Left renal pelvis (tissue), 4 donors: ENCODE measurements at places on chromosomes 6 and 20. TPM values are rescaled to one million over a fixed set of nuclear protein-coding genes. Genes with fewer than 3 reads are reported as not detected.

- no peak for DNase-seq
Measured at GRCh38 chr6:139531148-139532115, 157.0 kb upstream of the CITED2 start.

The CLPSL2 gene
- polyA plus RNA-seq: not detected

DNA sequence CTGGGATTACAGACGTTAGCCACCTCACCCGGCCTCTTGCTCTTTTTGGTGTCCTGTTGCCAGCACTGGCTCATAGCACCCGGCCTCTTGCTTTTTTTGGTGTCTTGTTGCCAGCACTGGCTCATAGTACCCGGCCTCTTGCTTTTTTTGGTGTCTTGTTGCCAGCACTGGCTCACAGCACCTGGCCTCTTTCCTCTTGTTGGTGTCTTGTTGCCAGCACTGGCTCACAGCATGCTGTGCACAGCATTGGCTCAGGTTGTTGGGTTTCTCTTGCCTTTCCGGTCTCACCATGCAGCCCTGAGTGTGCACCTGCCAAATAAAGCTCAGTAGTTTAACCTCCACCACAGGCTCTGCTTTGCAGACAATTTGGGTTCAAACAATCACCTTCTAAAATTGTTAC lies 208.2 kb downstream of the THBS2 start:
- DNase-seq: no peak

DNA sequence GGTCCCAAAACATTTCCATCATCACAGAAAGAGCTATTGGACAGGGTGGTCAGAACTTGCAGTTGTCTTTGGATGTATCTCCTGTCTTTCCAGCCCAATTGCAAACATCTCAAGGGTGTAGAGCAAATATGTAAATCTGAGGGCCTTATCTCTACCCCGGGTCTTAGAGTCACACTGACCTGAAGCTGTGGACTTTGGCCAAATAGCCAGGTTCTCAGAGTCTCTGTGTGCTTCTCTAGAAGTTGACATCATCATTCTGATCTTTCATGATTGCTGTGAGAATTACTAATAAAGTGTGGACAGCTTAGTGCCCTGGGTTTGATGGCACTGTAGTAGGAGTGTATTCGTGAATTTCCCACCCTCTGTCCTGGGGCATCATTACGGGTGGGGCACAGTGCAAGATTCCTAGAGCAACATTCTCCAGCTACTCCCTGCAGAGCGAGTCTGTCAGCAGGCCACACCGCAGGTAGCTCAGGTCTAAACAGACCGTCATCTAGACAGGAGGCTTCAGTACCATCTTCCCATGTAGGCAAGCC lies 71.1 kb downstream of the SLC24A3 start:
- no peak for DNase-seq

DNA sequence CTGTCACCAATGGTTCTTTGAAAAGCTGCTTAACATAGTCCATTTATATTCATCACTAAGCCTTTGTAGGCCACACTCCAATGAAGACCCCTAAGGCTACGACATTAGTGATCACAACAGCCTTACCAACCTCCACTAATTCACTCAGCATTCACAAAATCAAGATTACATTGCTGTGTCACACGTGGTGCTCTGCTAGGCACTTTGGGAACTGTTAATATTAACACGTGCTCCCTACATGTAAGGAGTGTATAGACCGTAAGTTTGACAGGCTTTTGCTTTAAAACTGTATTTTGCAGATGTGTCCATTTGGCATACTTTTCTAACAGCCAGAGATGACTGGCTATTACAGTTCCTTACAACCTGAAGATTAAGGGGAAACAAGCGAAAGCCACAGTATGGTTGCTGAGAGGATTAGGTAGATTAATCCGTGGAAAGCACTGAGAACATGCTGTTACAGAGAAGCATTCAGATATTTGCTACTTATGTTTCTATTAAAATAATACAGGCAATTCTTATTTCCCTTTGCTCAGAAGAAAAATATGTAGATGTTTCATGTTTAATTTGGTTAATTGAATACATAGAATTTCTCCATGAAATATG lies 69.7 kb downstream of the SAMD3 start:
- no peak for DNase-seq

GRCh38 chr20:39214828-39215227 lies 252.7 kb downstream of the DHX35 start:
- no peak for DNase-seq

The DPPA5 gene
- not detected for polyA plus RNA-seq

The MRAP2 gene
- polyA plus RNA-seq: 17.7 TPM

The SLC17A2 gene
- polyA plus RNA-seq: 0.43 TPM

GRCh38 chr6:2026133-2026532 lies 219.3 kb downstream of the GMDS start:
- no peak for DNase-seq
